ENCODE measurements at places on chromosomes 11 and 22. TPM values are rescaled to one million over a fixed set of nuclear protein-coding genes. Genes with fewer than 3 reads are reported as not detected.

GRCh38 chr11:50423208-50423607, 390.5 kb downstream of the OR4C45 start:
- H3K4me3 ChIP-seq, result no peak overlapping the region
- no peak overlapping the region for H3K27ac ChIP-seq
- H3K27me3 ChIP-seq, result no peaks in the 10 kb centered on the region
- H3K4me1 ChIP-seq, result no peaks in the 10 kb centered on the region

NELL1 gene
- not detected for total RNA-seq

ANO9 gene
- 70.1 TPM for total RNA-seq

- H3K36me3 ChIP-seq, result peaks cover 5% of the 10 kb centered on the region
- no peak for DNase-seq
- no peak overlapping the region for H3K4me3 ChIP-seq
- H3K27ac ChIP-seq, result no peak overlapping the region
Measured at GRCh38 chr11:2739531-2740274, 39.9 kb upstream of the KCNQ1OT1 start.

GRCh38 chr11:2248242-2248641, 22.1 kb downstream of the ASCL2 start:
- H3K36me3 ChIP-seq, result no peaks in the 10 kb centered on the region
- H3K4me1 ChIP-seq, result no peaks in the 10 kb centered on the region
- no peak overlapping the region for H3K27ac ChIP-seq
- H3K27me3 ChIP-seq, result peaks cover 5% of the 10 kb centered on the region
- H3K4me3 ChIP-seq, result no peak overlapping the region
- no peak for DNase-seq
